Activated CD4-positive, alpha-beta T cell treated with anti-CD3 and anti-CD28 coated beads for 36 hours (primary cell): ENCODE measurements at places on chromosomes 4 and X. TPM values are rescaled to one million over a fixed set of nuclear protein-coding genes. Genes with fewer than 3 reads are reported as not detected.

GRCh38 chr4:38831653-38832052 lies 25.0 kb downstream of the TLR6 start:
- no peak overlapping the region for H3K27ac ChIP-seq
- no peaks in the 10 kb centered on the region for H3K27me3 ChIP-seq
- H3K4me1 ChIP-seq: no peaks in the 10 kb centered on the region
- H3K36me3 ChIP-seq: peaks cover 7% of the 10 kb centered on the region
- no peak for DNase-seq
- H3K4me3 ChIP-seq: no peak overlapping the region

DNA sequence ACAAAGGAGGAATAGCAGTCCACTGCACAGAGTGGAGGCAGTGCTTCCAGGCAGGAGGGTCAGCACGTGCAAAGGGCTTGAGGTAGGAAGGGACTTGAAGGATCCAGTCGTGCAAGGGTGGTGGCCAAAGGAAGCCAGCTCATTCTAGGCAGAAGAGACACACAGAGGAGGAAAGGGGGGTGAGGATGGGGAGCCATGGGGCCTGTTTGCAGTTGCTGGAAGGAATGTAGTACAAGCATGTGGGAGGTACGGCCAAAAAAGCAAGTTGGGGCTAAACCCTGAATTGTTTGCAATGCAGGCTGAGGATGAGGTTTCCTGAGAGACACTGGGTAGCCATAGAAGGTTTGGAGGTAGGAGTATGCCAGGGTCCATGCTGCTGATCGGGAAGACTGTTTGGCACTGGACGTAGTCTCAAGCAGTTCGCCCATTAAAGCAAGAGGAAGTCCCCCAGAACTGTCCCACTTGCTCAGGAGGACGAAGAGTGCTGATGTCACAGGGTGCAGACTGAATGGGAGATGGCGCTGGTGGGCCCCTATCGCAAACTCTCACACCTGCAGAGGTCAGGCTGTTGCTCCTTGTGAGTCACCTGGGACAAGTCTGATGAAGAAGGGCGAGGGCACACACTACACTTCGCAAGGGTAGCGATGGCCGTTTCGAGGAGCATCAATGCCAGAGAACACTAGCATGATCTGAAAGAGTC lies 9.1 kb upstream of the MAN2B2 start:
- H3K36me3 ChIP-seq: no peaks in the 10 kb centered on the region
- H3K27ac ChIP-seq: no peak overlapping the region
- DNase-seq: no peak
- peaks cover 2% of the 10 kb centered on the region for H3K4me1 ChIP-seq
- peaks cover 42% of the 10 kb centered on the region for H3K27me3 ChIP-seq

The DMP1 gene
- not detected for total RNA-seq

The FAM184B gene
- total RNA-seq: 0.04 TPM

DNA sequence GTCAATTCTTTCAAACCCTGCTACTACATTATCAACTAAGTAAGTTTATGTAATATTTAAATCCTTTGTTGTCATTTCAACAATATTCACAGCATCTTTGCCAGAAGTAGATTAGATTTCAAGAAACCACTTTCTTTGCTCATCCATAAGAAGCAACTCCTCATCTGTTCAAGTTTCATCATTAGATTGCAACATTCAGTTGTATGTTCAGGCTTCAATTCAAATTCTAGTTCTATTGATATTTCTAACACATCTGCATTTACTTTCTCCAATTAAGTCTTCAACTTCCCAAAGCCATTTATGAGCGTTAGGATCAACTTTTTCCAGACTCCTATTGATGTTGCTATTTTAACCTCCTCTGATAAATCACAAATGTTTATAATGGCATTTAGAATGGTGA lies 66.1 kb downstream of the BMP3 start:
- H3K4me1 ChIP-seq: no peaks in the 10 kb centered on the region
- no peak overlapping the region for H3K4me3 ChIP-seq
- H3K27me3 ChIP-seq: peaks cover 5% of the 10 kb centered on the region
- H3K36me3 ChIP-seq: no peaks in the 10 kb centered on the region
- no peak overlapping the region for H3K27ac ChIP-seq

GRCh38 chr4:147207911-147208310 lies 262.2 kb upstream of the TTC29 start:
- H3K4me3 ChIP-seq: no peak overlapping the region
- no peak overlapping the region for H3K27ac ChIP-seq
- no peaks in the 10 kb centered on the region for H3K4me1 ChIP-seq
- no peaks in the 10 kb centered on the region for H3K36me3 ChIP-seq
- H3K27me3 ChIP-seq: peaks cover 3% of the 10 kb centered on the region

The GPC4 gene
- total RNA-seq: not detected

GRCh38 chr4:149766135-149766534 lies 49.5 kb downstream of the IQCM start:
- H3K36me3 ChIP-seq: no peaks in the 10 kb centered on the region
- no peaks in the 10 kb centered on the region for H3K27me3 ChIP-seq
- no peaks in the 10 kb centered on the region for H3K4me1 ChIP-seq
- H3K4me3 ChIP-seq: no peak overlapping the region
- no peak for DNase-seq
